NCI-H1048 (cell line): ENCODE measurements at places on chromosomes 7 and 10.

DNA sequence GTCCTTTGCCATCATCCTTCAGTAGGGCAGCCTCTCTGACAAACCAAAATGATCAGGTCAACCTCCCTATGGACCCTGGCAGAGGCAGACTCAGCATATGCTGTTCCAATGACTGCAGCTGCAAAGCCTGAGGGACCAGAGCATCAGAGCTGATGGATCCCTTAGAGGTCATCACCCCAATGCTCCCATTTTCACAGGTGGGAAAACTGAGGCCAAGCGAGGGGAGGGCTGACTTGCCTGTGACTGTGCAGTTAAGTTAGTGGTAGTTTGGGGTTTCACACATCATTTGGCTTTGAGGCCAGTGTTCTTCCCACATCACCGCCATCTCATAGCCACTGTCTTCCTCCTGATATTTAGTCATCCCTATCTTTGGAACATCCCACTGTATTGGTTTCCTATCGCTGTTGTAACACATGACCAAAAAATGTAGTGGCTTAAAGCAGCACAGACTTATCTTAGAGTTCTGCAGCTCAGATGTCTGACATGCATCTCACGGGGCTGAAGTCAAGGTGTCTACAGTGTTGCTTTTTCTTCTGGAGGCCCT lies 69.3 kb upstream of the PDZD8 start:
- DNase-seq = no peak

- no peak for DNase-seq
Measured at GRCh38 chr10:26436848-26437247, 1.3 kb upstream of the APBB1IP start.

- peak; percentile 36 for DNase-seq
Measured at GRCh38 chr10:71569775-71570588, 149.6 kb downstream of the C10orf105 start.

- no peak for DNase-seq
Measured at GRCh38 chr7:40579401-40579800, 444.6 kb downstream of the SUGCT start.

DNA sequence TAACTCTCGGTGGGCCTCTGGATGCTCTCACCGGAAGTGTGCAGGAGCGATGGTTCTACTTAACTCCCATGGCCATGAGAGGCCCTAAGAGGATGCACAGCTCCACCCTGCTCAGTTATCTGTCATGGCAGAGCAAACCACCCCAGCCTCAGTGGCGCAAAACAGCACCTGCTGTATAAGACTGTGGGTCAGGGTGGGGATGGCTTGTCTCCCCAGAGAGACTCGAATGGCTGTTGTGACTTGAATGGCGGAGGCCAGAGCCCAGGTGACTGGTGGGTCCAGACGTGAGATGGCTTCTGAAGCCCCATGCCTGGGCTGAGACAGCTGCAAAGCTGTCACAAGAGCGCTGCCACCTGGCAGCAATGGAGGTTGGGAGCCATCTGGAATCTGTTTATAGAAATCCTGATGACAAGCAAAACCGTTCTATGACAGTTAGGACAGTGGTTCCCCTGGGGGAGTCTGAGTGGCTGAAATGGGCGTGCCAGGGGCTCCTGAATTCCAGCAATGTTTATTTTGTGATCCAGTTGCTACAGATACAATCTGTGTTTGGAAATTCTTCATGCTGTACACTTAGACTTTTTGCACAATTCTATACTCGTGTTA lies 490.5 kb downstream of the TCERG1L start:
- no peak for DNase-seq

- DNase-seq = no peak
Measured at GRCh38 chr10:93186653-93187052, 113.0 kb downstream of the CYP26A1 start.

GRCh38 chr10:18221123-18221522 lies 80.9 kb downstream of the CACNB2 start:
- DNase-seq = no peak

- DNase-seq = no peak
Measured at GRCh38 chr7:69448071-69448470, 150.2 kb upstream of the AUTS2 start.

DNA sequence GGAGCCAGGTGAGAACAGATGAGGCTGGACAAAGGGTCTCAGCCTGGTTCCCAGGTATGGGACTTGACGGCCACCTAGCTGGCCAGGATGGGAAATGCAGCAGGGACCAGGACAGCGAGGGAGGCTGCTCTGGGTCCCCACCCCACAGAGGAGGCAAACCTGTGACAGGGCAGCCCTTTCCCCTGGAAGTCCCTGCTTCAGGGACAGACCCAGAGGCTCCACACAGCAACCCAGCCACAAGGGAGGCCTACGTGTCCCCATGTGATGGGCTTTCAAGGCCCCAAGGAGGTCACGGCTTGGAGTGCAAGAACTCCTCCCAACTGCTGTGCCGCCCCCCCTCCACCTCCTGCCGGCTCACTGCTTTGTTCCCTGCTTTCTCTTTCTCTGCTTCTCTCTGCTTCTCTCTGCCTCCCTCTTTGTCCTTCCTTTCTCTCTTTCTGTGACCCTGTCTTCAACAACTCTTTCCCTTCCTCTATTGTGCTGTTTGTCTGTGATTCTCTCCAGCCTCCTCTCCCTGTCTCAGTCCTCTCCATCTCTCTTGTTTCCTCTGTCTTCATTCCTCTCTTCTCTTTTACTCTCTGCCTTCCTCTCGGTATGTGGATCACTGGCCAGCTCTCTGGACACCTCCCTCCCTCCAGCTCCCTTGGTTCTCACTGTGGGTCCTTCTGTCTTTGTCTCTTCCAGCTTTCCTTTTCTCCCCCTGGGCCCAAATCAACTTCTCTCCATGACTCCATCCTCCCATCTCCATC lies 9.6 kb upstream of the EIF5AL1 start:
- DNase-seq = no peak

DNA sequence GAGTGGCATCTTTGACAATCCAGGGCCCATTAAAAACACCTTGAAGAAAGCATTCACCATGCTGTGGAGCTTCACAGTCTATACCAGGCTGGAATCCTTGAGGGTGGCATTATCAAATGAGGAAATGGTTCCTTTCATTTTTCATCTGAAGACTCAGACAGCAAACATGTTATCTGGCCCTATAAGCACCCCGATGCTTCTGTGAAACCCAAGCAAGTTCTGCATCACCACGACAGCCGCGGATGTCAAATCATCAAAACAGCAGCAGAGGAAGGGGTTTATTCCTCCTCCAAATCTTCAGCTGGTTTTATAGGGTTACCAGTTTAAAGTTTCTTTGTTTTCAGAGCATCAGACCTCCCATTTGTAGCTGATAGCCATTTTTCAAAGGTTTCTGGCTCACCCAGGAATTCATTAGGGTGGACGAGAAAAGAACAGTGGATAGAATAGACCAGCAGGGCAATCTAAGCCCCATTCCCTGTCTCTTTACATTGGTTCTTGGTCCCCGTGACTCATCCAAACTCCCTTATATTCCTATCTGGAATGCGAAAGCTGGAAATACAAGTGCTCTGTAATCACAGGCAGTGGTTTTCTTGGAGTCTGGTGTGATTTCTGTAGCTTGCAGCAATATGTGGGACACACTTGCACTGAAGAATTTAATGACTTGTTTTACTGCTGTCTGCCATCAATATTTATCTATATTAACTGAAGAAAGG lies 217.9 kb downstream of the SKAP2 start:
- no peak for DNase-seq

GRCh38 chr10:100516847-100517246 lies 2.8 kb downstream of the SEC31B start:
- no peak for DNase-seq

GRCh38 chr7:42082144-42082543 lies 154.9 kb downstream of the GLI3 start:
- DNase-seq = no peak

- no peak for DNase-seq
Measured at GRCh38 chr7:142413280-142414000, 155.6 kb upstream of the PRSS58 start.

DNA sequence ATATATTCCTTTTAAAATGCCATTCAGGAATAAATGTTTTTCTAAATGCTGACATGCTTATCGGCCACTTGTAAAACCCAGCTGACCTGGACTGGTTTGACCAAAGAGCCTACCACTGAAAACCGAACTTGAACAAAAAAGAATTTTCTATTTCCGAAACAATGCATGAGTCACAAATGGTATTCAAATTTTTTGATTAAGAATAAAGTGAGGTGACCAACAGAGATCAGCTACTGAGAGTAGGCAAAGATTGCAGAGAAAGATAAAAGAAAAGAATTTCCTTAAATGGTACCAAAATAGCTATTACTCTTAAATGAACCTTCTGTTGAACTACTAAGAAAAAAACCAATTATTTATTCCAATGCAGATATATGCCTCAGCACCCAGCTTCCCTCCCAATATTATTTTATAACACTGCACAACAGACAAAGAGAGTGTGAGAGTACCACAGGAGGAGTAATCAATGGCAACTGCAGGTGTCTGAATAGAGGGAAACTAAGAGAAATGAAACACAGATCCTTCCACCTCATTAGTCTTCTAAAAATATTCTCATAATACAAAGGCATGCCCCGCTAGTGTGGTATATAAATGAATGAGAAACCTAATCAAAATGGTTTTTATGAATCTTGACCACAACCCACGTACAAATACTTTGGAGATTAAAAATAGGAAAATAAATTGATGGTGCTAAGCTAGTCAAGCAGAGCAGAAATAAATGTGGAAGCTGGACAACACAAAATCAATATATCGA lies 20.1 kb downstream of the OSBPL3 start:
- DNase-seq = no peak

DNA sequence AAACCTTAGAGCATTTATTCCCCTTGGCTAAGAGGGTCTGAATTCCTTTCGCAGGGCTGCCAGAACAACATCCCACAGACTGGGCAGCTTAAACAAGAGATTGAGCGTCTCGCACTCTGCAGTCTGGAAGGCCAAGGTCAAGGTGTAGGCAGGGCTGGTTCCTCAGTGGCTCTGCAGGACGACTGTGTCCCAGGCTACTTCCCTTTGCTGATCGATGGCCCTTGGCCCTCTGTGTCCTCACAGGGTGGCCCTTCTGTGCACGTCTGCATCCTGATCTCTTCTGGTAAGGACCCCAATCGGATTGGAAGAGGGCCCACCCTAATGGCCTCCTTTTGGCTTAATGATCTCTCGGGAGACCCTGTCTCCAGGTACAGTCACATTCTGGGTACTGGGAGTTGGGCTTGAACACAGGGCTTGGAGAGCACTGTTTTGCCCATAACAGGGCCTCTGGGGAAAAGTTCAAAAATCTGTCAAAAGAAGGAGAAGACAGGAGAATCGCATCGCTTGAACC lies 35.1 kb upstream of the DNAJB6 start:
- no peak for DNase-seq

DNA sequence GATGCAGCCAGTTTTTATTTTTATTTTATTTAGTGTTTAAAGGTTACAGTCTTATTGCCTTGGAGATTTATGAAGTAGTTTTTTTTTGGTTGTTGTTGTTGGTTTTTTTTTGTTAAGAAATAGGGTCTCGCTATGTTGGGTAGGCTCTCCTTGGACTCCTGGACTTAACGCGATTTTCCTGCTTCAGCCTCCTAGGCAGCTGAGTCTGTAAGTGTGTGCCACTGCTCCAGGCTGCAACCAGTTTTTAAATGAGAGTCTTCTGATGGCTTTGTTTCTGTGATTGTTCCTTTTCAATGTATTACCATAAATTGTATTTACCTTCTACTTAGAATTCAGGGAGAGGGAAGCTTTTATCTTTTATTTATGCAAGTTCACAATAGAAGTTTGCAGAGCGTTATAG lies 62.8 kb downstream of the BICC1 start:
- no peak for DNase-seq

DNA sequence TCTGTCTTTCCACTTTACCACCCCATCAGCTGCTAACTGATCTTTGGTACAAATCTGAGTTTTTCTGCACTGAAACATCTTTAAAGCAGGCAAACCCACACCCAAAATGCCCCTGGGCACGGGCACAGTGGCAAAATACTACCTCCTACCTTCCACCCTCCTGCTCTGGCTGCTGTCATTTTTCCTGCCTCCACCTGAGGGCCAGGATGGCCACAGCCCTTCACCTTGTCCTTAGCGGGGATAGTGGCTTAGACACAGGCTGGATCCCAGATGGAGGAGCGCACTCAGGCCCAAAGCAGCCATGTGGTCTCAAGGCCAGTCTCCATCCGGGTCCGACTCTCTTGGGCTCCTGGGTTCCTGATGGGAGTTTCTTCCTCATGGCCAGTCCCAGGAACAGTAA lies 98.3 kb downstream of the HIF1AN start:
- no peak for DNase-seq

DNA sequence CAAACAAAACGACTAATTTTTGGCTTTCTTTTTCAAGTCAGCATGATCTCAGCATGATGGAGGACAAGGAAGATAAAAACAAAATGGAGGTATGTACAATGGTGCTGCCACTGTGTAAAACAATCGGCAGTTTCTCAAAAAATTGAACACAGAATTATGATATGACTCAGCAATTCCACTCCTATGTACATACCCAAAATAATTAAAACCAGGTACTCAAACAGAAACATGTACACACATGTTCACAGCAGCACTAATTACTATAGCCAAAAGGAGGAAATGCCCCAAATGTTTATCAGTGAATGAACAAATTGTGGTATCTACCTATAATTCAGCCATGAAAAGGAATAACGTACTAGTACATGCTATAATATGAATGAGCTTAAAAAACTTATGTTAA lies 29.9 kb downstream of the SNX13 start:
- DNase-seq = no peak

DNA sequence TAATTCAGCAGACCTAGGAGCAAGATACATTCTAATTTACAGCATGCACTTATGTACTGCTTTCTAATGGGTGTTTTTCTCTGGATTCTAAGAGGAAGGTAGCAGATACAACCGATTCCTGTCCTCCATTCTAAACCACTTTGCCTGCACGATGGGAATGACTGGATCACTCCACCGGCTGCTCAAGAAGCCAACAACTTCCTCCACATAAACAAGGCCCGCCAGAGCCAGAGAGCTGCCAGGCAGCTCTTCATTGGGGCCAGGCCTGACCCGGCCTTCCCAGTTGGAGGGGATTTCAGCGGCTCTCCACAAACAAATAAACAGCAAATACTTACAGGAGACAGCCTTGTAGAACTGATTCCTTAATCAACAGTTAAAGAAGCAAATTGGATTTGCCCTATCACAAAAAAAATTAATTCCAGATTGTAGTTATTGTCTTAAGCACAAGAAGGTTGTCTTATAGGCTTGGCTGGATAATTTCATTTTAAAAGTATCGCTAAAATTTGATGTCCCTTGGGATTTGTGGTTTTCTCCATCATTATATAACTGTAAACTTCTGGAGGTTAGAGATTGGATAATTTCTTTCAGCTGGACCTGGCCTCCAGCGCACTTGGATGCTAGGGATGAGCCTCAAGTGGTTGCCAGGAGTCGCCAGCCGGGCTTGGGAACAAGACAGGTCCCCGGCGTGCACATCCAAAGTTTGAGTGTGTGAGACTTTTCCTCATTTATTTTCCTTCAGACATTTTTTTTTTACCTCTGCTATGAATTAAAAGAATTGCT lies 20.9 kb downstream of the EBF3 start:
- DNase-seq = no peak

DNA sequence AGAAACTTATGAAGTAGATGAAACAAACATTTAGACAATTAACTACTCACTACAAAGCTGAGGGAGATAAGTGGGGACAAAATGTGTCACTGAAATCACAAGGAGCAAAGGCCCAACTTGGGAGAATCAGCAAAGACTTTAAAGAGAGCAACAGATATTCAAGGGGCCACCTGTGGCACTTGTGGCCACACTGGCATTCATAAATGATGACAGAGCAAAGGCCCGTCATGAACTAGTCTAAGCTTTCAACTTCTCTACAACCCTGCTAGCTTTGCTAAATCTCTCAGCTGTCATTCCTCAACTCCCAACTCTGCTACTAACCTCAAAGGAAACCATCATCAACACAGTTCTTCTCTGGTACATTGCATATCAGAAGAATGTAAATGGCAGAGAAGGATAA lies 178.4 kb downstream of the CPEB3 start:
- no peak for DNase-seq

- no peak for DNase-seq
Measured at GRCh38 chr10:93850031-93851015, 43.5 kb upstream of the SLC35G1 start.
